ENCODE measurements at places on chromosomes 3 and 15.

DNA sequence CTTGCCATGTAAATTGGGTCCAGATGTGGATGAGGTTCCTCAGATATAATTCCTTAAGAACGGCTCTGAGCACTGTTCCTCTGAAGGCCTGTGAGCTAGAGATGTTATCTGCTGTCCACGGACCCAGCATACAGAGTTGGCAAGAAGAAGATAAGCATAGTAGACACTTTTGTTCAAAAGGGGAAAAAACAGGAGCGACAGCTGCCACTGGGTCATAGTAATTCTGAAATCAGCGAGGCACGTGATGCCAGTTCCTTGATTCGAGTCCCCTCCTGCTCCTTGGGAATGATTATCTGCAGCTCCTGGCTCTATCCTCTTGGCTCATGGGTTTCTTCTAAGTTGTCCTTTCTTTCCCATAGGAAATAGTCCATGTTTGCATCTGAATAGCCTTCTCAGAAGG, 2.5 kb upstream of the RAB7A start:
- no peak for DNase-seq

GRCh38 chr3:61315871-61316270, 64.6 kb upstream of the FHIT start:
- no peak for DNase-seq

DNA sequence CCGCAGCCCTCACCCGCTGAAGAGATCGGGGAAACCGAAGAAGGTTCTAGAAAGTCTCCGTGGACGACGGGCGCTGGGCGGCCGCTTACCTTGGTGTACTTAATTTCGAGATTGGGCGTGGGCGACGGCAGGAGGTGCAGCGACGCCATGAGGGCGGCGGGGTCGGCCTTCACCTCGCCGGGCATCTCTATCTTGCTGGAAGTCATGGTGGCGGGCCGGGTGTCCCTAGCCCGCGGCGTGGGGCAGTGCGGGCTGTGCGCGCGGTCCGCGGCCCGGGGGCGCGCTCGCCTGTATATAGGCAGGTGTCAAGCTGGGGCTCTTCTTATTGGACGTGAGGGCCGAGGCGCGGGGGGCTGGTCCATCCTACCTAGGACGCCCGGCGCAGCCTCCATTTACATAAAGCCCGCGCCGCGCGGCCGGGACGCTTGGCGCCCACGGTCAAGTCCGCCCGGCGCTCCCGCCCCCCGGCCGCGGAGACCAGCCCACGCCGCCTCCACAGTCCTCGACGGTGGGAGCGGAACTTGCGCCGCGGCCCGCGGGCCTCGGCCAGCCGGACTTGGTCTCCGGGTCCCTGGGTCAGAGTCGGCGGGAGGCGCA, at the start of gene ALDH1A2:
TSS of gene ALDH1A2 (minus strand) at position 267 of the 597 bp plus-strand sequence. CDS start at position 206, 61 bp downstream.
- DNase-seq, result no peak

GRCh38 chr15:67241132-67241855, 13.2 kb downstream of the AAGAB start:
- DNase-seq, result no peak

Data from stimulated activated CD4-positive, alpha-beta T cell treated with anti-CD3 and anti-CD28 coated beads, TNF-alpha, amount 100 ng/mL, for 1 hour (primary cell).